ENCODE measurements at places on chromosomes 13 and 19.

DNA sequence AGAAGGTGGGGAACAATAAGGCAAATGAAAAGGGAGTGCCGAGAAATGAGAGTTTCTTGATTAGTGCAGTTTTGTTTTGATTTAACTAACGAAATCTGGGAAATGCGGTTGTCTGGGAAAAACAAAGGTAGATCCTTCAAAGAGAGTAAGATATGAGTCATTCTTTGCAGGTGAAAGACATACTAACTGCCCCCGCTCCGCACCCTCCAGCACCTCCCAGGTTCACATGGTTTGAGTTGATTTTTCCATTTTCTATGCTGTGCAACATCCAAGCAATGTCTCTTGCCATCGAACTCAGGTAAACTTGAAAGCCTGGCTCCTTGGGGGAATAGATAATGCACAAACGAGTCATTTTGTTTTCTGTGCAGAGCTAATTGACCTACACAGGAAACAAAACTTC lies 84.1 kb upstream of the KLF12 start:
- DNase-seq = no peak

DNA sequence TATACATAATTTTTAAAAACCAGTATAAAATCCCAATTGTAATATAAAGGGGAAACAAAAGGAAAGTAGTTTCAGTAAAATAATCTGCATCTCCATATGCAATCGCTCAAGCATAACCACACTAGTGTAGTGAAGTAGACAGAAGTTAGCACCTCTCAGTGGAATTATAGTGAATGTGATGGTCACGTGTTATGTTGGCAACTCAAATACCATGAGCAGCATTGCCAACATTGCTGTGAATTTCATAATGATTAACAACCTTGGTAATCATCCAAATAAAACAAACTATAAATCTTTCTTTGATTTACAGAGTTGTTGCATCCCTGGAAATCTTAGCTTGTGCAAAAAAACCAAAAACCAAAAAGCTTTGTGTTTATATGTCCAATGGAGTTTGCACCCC lies 77.3 kb upstream of the SIAH3 start:
- no peak for DNase-seq

GRCh38 chr13:98370806-98371515 lies 193.9 kb upstream of the RNF113B start:
- DNase-seq = no peak

- no peak for DNase-seq
These were observed 48.0 kb upstream of the POSTN start for GRCh38 chr13:37646531-37646930.

GRCh38 chr19:13120817-13121216 lies 2.8 kb downstream of the NACC1 start:
- DNase-seq = no peak

DNA sequence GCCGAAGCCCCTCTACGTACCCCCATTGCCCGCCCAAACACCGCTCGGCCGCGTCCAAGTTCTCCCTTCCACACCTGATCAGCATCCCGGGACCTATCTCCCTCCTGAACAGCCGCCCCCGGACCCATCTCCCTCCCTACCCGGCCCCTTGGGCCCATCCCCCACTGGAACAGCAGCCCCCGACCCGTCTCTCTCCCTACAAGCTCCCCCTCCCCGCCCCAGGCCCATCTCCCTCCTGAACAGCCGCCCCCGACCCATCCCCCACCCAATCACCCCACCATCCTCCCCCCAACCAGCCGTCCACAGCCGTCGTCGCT lies 610 bp downstream of the ZSCAN1 start:
- DNase-seq = no peak

DNA sequence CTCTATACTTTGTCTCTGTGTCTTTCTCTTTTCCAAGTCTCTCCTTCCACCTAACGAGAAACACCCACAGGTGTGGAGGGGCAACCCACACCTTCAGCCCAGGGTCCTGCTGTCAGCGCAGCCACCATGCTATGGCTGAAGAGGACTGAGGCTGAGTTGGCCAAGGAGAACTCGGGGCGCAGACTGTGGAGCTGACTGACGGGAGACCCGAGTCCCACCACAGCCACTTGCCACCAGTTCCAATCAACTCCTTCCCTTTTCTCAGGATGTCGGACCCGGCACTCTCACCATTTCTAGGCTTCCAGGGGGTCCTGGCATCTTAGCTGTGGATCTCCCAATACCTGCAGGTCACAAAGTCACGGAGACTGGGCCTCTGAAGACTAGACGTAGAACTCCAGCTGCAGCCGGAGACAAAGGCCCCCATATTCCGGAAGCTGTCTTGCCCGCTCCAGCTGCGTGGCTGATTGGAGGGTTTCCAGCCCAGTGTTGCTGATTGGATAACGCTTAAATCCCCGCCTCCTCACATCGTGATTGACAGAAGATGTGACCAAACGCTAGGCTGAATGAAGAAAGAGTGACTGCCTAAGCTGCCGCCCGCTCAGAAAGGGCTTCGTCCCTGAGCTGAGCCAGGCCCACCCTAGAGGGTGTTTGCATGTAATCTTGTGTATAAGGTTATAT lies 63.6 kb downstream of the ZNF429 start:
- peak; percentile 68 for DNase-seq

GRCh38 chr19:55087542-55087901 lies 11.9 kb downstream of the EPS8L1 start:
- no peak for DNase-seq

GRCh38 chr19:45439569-45440258 lies 16.0 kb upstream of the ERCC1 start:
- DNase-seq = peak; percentile 95

DNA sequence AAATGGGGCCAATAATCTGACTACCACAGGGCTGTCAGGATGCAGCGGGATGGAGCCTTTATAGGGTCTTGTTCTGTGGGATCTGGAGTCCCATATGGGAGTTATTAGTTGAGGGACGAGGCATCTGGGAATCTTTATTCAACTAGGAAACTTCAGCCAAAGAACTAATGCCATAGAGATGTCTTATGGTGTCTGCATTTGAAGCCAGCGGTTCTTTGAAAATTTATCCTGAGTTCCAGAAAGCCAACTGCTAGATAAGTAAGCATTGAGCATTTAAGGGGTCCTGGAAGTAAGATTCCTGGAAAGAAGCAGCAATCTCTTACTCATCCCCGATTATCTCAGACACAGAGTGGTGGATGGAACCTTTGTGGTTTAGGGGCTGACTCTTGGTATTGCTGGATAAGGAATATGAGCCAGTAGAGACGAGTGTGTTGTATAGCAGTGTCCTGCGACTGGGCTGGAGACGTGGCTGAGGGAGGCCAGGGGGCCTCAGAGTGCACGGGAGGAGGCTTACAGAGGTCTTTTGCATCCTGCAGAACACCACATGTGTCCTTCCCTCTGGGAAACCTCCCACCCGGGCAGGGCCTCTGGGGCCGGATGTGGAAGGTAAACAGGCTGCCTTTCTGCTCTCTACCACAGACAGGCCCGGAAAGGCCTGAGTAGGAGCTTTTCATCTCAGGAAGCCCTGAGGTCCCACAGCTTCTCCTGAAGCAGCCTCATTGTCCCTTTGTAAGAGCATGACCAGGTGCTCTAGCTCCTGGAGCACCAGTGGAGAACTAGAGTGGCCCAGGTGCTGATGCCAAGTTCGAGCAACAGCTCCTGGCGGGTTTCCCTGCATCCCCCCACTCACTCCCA lies 28.8 kb downstream of the ACTN4 start:
- DNase-seq = no peak
